Stimulated activated memory B cell treated with anti-CD40 and anti-IgM and Interleukin-4, amounts not matched to agents 10 μg/mL and 1 μg/mL and 100 μg/mL, for 72 hours (primary cell): ENCODE measurements at places on chromosomes 1 and 21.

- no peaks in the 10 kb centered on the region for H3K36me3 ChIP-seq
- ATAC-seq: peak; percentile 65
- no peak overlapping the region for H3K4me3 ChIP-seq
- peaks cover 28% of the 10 kb centered on the region for H3K27me3 ChIP-seq
Measured at GRCh38 chr1:205523891-205524793, 19.7 kb downstream of the CDK18 start.

DNA sequence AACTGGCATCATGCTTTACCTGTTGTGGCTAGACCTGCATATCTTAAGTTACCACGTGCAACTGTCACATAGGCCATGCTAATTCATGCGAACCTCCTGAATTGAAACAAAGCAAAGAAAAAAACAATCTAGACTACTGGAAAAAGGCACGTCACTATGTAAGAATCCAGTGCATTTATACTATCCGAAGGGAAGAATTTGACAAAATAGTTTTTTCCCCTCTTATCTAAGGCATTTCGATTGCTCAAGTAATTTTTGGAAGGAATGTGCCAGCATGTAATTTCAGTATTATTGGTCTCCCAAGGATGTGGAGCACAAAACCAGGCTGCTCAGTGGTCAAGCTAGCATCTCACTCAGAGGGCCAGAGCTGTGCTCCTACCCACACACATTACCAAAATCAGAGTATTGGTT lies 31.5 kb upstream of the C1orf198 start:
- no peaks in the 10 kb centered on the region for H3K4me1 ChIP-seq
- H3K27me3 ChIP-seq: no peaks in the 10 kb centered on the region
- H3K27ac ChIP-seq: no peak overlapping the region
- peaks cover 13% of the 10 kb centered on the region for H3K36me3 ChIP-seq
- no peak for ATAC-seq
- H3K4me3 ChIP-seq: no peak overlapping the region

DNA sequence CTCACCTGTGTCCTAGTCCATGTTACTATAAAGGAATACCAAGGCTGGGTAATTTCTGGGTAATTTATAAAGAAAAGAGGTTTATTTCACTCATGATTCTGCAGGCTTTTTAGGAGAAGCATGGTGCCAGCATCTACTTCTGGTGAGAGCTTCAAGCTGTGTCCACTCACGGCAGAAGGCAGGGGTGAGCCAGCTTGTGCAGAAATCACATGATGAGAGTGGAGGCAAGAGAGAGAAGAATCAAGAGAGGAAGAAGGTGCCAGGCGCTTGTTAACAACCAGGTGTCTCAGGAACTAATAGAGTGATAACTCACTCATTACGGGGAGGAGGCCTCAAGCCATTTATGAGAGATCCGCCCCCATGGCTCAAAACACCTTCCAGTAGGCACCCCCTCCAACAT lies 67.5 kb upstream of the CD34 start:
- peaks cover 7% of the 10 kb centered on the region for H3K4me1 ChIP-seq
- no peak overlapping the region for H3K4me3 ChIP-seq
- peaks cover 68% of the 10 kb centered on the region for H3K27me3 ChIP-seq
- no peak for ATAC-seq

- no peaks in the 10 kb centered on the region for H3K36me3 ChIP-seq
- peaks cover 47% of the 10 kb centered on the region for H3K27me3 ChIP-seq
- no peak overlapping the region for H3K4me3 ChIP-seq
- no peak for ATAC-seq
- H3K4me1 ChIP-seq: no peaks in the 10 kb centered on the region
Measured at GRCh38 chr1:30196872-30197638, 526.3 kb downstream of the MATN1 start.

DNA sequence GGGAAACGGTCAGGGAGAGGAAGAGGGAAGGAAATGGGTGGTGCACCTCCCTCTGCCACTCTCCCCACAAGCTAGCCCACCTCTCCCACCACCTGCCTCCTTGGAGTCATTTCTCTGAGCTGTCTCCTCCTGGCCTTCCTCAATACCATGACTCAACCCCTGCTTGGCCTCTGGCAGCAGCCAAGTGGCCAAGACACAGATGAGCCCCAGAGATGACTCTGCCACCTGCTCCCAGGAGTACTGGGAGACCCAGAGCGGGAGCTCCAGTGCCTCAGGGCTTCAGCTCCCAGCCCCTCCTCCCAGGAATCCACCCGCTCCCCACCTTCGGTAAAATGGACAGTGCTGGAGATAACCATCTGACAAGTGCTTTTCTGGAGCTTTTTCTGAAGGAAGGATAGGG lies 2.6 kb downstream of the S100A16 start:
- ATAC-seq: no peak
- peaks cover 23% of the 10 kb centered on the region for H3K4me1 ChIP-seq
- H3K4me3 ChIP-seq: no peak overlapping the region
- no peak overlapping the region for H3K27ac ChIP-seq
- no peaks in the 10 kb centered on the region for H3K36me3 ChIP-seq
- H3K27me3 ChIP-seq: no peaks in the 10 kb centered on the region

GRCh38 chr1:115951560-115951959 lies 24.8 kb upstream of the SLC22A15 start:
- ATAC-seq: no peak
- peaks cover 15% of the 10 kb centered on the region for H3K27me3 ChIP-seq
- H3K4me3 ChIP-seq: no peak overlapping the region
- H3K36me3 ChIP-seq: peaks cover 5% of the 10 kb centered on the region

GRCh38 chr1:182280504-182280900 lies 111.1 kb downstream of the GLUL start:
- H3K27ac ChIP-seq: no peak overlapping the region
- no peaks in the 10 kb centered on the region for H3K4me1 ChIP-seq
- H3K36me3 ChIP-seq: no peaks in the 10 kb centered on the region
- H3K4me3 ChIP-seq: no peak overlapping the region
- peaks cover 14% of the 10 kb centered on the region for H3K27me3 ChIP-seq

GRCh38 chr1:18926315-18927081 lies 24.1 kb upstream of the ALDH4A1 start:
- H3K27ac ChIP-seq: peak overlapping the region; percentile 94
- peak; percentile 88 for ATAC-seq
- H3K4me1 ChIP-seq: peaks cover 83% of the 10 kb centered on the region

- no peak for ATAC-seq
- H3K27ac ChIP-seq: no peak overlapping the region
- H3K27me3 ChIP-seq: no peaks in the 10 kb centered on the region
- no peaks in the 10 kb centered on the region for H3K36me3 ChIP-seq
- no peak overlapping the region for H3K4me3 ChIP-seq
- H3K4me1 ChIP-seq: no peaks in the 10 kb centered on the region
Measured at GRCh38 chr1:12525311-12526181, 92.5 kb downstream of the DHRS3 start.

DNA sequence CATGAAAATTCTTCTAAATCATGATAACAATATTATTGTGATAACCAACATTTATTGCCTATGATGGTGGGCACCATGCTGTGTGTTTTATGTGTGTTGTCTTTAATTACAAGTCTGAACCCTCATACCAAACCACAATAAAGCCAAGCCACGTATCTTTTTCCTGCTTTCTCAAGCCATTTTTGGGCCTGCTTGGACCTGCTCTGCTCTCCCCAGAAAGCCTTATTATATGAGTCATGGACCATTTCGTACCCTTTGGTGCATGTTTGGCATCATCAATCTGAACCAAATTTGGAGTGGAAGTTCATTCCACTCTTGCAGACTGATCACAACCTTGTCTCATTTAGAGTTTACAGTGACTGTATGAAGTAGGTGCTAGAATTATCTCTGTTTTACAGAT lies 87.3 kb upstream of the CD53 start:
- no peak for ATAC-seq
- H3K4me1 ChIP-seq: peaks cover 66% of the 10 kb centered on the region
- peaks cover 8% of the 10 kb centered on the region for H3K36me3 ChIP-seq
- H3K4me3 ChIP-seq: no peak overlapping the region

DNA sequence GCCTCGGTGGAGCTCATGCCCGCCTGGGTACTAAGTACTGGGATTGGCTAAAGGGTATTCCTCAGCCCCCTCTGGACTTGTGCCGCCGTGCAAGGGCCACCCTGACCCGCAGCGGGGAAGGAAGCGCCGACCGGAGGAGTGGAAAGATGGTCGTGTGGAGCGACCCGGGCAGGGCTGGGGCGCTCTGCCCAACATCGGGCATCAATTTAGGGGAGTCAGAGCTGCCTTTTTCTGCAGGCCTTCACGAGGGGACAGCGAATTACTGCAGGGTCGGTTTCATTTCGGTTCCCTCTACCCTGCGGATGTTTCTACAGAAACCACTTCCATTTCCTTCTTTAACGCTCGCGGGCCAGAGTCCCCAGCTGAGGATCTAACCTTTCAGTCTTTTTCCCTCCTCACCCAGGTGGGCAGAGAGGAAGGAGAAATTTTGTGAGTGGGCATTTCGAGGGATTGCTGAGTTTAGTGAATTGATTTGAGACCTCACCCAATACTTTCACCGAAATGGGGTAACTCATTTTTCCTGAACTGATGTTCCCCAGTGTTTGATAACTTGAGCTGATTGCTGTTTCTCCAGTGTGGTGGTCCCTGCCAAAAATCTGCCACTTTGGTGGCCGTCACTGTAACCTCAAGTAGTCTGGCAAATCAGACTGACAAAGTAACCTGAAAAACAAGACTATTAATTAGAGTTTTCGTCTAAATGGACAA lies 1.1 kb downstream of the TOR1AIP1 start:
- H3K27me3 ChIP-seq: no peaks in the 10 kb centered on the region
- H3K4me1 ChIP-seq: peaks cover 46% of the 10 kb centered on the region
- H3K4me3 ChIP-seq: peak overlapping the region; percentile 86
- H3K27ac ChIP-seq: peak overlapping the region; percentile 98

DNA sequence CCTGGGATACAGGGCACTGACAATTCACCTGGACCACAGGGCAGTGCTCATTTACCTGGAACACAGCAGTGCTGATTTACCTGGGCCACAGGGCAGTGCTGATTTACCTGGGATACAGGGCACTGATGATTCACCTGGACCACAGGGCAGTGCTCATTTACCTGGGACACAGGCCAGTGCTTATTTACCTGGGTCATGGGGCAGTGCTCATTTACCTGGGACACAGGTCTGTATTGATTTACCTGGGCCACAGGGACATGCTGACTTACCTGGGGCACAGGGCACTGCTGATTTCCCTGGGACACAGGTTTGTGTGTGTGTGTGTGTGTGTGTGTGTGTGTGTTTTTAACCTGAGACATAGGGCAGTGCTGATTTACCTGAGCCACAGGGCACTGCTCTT lies 261.7 kb downstream of the MATN1 start:
- peaks cover 21% of the 10 kb centered on the region for H3K27me3 ChIP-seq
- H3K4me3 ChIP-seq: no peak overlapping the region
- no peak overlapping the region for H3K27ac ChIP-seq
- ATAC-seq: no peak
- H3K36me3 ChIP-seq: no peaks in the 10 kb centered on the region
- H3K4me1 ChIP-seq: no peaks in the 10 kb centered on the region

DNA sequence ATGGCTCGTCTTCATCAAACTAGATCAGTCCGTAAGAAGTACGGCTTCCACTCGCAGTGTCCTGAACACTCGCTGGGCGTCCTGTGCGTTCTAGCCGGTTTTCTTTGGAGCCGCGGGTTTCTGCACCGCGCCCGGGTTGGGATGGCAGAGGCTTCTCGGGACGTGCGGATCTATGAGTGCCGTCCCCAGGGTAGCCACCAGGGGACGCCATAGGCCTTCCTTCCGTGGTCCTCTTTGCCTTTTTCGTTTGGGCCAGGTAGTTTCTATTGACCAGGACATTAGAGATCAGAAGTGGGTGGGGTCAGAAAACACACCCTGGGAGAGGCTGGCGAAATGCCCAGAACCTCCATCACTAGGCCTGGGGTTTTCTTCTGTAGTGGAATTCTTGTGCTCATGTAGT lies 273.8 kb downstream of the FAM72C start:
- peak overlapping the region; percentile 6 for H3K4me3 ChIP-seq
- H3K27ac ChIP-seq: no peak overlapping the region
- no peak for ATAC-seq
- H3K27me3 ChIP-seq: peaks cover 73% of the 10 kb centered on the region

- no peak within 1 kb of the TSS for H3K27ac ChIP-seq
- H3K4me3 ChIP-seq: peak within 1 kb of the TSS; percentile 44
- no peaks in the 10 kb centered on the region for H3K36me3 ChIP-seq
- peaks cover 82% of the 10 kb centered on the region for H3K27me3 ChIP-seq
- ATAC-seq: peak; percentile 50
Measured at GRCh38 chr1:179575497-179576314, at the start of gene NPHS2. NPHS2 (minus strand) TSS chr1:179575948; CDS start chr1:179575864, 84 bp downstream.
